Keratinocyte (primary cell): ENCODE measurements at places on chromosomes 11 and 22. TPM values are rescaled to one million over a fixed set of nuclear protein-coding genes. Genes with fewer than 3 reads are reported as not detected.

The TESMIN gene
- 2.4 to 4.9 TPM (median 4.0 TPM) in 3 replicates for polyA plus RNA-seq

- H3K36me3 ChIP-seq = no peaks in the 10 kb centered on the region
- DNase-seq = no peak
- no peaks in the 10 kb centered on the region for H3K27me3 ChIP-seq
- H3K4me3 ChIP-seq = no peak overlapping the region
Measured at GRCh38 chr22:37459206-37459605, 27.0 kb downstream of the MFNG start.

The OR52W1 gene
- polyA plus RNA-seq = not detected in 3 replicates

DNA sequence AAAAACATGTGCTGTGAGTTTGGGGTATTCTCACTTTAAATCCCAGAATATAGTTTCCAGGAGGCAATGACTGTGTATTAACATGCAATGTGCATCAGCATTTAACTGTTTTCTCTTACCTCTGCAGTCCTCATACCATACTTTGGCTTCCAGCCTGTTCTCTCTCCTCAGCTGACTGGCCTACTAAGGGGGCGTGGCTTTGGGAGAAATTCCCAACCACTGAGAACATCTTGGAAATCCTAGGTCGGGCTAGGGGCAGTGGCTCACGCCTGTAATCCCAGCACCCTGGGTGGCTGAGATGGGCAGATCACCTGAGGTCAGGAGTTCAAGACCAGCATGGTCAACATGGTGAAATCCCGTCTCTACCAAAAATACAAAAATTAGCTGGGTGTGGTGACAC is 13.5 kb upstream of the ZC3H12C start:
- no peaks in the 10 kb centered on the region for H3K27me3 ChIP-seq
- H3K36me3 ChIP-seq = no peaks in the 10 kb centered on the region
- peaks cover 42% of the 10 kb centered on the region for H3K4me1 ChIP-seq
- H3K4me3 ChIP-seq = no peak overlapping the region
- no peak overlapping the region for H3K27ac ChIP-seq
- no peak for DNase-seq

GRCh38 chr11:61870541-61871031 is 20.8 kb downstream of the FADS3 start:
- H3K27ac ChIP-seq = no peak overlapping the region
- H3K27me3 ChIP-seq = peaks cover 8% of the 10 kb centered on the region
- no peak overlapping the region for H3K4me3 ChIP-seq
- peaks cover 4% of the 10 kb centered on the region for H3K4me1 ChIP-seq
- DNase-seq = no peak
- H3K36me3 ChIP-seq = peaks cover 1% of the 10 kb centered on the region

GRCh38 chr22:24391836-24392217 is 35.6 kb upstream of the ADORA2A start:
- DNase-seq = no peak
- peaks cover 3% of the 10 kb centered on the region for H3K36me3 ChIP-seq
- no peak overlapping the region for H3K27ac ChIP-seq
- peaks cover 12% of the 10 kb centered on the region for H3K4me1 ChIP-seq
